KBM-7 (cell line): ENCODE measurements at places on chromosomes 1 and 21.

- no peak for DNase-seq
Observed at GRCh38 chr1:159204161-159205141, at the start of gene ACKR1. ACKR1 (plus strand) TSS chr1:159204875; CDS start chr1:159204960, 85 bp downstream.

DNA sequence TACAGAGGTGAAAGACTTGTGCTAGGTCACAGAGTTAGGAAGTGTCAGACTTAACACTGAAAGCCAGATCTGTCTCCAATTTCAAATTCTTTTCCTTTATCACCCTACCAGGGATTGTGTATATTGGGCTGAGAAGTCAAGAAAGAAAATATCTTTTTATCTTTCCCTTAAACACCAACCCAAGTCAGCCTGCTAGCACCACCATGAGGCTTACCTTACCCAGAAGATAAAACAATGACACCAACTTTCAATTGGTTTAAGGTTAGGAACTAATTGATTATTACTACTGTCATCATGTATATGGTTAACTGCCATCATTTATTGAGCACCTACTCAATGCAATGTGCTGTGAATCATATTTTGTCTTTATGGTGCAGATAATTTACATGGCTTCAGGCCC is 178.9 kb upstream of the FOXD3 start:
- DNase-seq: no peak

GRCh38 chr1:231045286-231045685 is 5.2 kb upstream of the FAM89A start:
- DNase-seq: no peak

DNA sequence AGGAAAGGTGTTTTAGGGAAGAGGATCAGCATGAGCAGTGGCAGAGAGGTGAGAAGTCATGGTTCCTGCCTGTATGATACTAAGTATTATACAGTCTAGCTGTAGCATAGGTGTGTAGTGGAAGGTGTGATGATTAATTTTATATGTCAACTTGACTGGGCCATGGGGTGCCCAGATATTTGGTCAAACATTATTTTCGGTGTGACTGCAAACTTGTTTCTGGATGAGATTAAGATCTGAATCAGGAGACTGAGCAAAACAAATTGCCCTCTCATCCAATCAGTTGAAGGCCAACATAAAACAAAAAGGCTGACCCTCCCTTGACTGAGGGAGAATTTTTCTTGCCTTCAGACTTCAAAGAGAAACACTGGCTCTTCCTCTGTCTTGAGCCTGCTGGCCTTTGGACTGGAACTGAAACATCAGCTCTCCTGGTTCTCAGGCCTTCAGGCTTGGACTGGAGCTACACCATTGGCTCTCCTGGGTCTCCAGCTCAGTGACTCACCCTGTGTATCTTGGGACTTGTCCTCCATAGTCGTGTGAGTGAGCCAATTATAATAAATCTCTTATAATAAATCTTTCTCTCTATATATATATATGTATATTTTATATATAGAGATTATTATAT is 6.8 kb upstream of the CDC42 start:
- DNase-seq: no peak

GRCh38 chr1:67608661-67609576 is 76.1 kb upstream of the GADD45A start:
- no peak for DNase-seq

- no peak for DNase-seq
Observed at GRCh38 chr1:204870160-204870912, at the start of gene NFASC. NFASC (plus strand) TSS chr1:204870862; CDS start chr1:204944316, 73,454 bp downstream.

GRCh38 chr21:41662761-41663160 is 104.1 kb downstream of the RIPK4 start:
- DNase-seq: no peak

GRCh38 chr1:78171736-78172590 is 126.2 kb downstream of the GIPC2 start:
- no peak for DNase-seq

DNA sequence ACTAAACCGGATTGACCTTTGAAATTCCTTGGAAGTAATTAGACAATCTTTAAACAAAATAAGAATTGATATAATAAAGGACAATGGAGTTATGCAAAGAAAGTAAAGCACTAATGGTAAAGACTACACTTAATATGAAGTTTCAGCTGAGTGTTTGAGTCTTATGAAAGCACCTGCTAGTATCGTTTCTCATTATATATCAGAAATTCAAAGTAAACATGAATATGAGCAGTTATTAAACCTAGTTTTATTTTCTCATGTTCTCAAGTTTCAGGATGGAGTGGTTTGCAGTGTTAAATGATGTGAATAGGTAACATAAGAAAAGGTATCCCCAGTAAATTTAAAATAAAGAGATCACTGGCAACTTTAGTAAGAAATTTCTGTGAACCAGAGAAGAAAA is 188.6 kb downstream of the ZP4 start:
- DNase-seq: no peak

DNA sequence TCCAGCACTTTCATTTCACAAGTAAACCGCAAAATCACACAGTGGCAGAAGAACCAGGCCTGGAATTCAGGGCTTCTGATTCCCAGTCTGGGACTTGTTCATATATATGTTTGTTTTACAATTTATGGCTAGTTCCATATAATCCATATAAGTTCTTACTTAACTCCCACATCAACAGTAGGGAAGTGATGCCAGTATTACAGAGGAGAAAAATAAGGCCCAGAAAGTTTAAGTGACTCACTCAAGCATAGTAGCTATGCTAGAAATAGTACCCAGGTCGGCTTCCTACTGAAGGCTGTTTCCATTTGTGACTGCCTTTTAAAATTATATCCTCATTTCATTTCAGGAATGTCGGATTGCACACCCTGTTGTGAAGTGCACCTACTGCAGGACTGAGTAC is 1.4 kb downstream of the FAM76A start:
- peak; percentile 11 for DNase-seq

DNA sequence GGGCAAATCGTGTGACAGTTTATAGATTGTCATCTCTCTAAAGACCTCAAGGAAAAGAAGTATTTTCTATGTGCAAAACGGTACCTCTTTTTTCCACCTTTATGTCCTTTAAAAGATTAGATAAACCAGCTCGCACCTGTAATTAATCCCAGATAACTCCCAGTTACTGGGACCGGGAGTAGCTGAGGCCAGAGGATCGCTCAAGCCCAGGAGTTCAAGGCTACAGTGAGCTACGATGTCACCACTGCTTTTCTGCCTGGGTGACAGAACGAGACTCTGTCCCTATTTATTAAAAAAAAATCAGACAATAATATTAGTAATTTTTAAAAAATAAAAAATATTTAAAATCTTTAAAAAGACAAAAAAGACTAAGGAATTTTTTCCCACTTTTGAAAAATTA is 141.4 kb downstream of the NR5A2 start:
- no peak for DNase-seq

- no peak for DNase-seq
Observed at GRCh38 chr1:245463392-245464165, 308.8 kb downstream of the KIF26B start.

DNA sequence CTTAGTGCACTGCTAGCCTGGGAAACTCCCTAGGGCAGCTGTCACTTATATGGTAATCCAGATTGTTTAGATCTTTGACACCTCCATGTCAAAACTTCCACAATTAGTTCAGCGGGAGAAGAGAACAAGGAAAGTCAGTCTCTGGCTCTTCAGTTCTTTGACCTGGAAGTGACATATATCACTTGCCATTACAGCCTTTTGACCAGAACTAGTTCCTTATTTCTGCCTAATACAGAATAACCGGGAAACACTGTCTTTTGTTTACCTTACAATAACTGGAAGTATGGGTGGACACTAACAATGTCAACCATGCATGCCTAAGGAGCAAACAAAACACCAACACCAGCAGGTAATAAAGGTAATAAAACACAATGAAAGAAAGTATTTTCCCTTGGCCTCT is 68.3 kb downstream of the C4BPA start:
- no peak for DNase-seq

GRCh38 chr1:231827337-231828105 is 200.9 kb downstream of the DISC1 start:
- DNase-seq: no peak

GRCh38 chr1:198101716-198102453 is 54.9 kb upstream of the NEK7 start:
- DNase-seq: peak; percentile 21

DNA sequence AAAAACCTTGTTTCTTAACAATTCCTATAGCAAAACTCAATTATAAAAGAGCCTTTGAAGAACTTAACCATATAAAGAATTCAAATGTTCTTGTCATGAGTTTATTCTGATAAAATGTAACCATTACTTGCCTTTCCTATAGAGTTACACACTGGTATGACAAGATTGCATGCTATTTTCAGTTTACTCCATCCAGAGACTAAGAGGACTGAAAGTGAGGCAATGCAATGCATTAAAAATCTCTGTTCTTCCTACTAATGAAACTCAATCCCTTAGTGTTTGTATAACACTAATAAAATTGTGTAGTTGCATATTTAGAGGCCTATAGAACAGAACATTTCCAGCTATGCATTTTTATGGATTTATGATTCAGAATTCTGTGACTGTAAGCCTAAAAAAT is 88.1 kb downstream of the COP1 start:
- no peak for DNase-seq

DNA sequence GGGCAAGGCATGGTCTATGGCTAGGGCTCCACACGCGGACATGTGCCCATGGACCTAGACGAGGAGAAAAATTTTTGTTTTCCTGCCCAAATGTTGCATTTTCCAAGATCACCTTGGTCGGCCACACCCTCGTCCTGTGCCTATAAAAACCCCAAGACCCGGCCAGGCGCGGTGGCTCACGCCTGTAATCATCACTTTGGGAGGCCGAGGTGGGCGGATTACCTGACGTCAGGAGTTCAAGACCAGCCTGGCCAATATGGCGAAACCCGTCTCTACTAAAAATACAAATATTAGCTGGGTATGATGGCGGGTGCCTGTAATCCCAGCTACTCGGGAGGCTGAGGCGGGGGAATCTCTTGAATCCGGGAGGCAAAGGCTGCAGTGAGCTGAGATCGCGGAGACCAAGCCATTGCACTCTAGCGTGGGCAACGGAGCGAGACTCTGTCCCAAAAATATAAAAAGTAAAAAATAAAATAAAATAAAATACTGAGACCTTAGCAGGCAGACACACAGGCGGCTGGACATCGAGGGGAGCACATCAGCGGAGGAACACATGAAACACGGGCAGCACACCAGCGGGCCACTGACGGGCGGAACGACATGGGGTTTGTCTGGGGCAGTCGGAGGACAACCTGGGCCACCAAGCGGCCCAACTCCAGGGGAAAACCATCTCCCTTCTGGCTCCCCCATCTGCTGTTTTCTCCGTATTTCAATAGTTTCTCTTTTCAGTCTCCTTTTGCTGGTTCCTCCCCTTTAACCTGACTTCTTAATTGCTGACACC is 60.7 kb upstream of the TBX15 start:
- no peak for DNase-seq

- DNase-seq: no peak
Observed at GRCh38 chr1:100506217-100506616, 31.7 kb upstream of the GPR88 start.

- DNase-seq: peak; percentile 55
Observed at GRCh38 chr1:207866471-207867135, 44.3 kb downstream of the CD34 start.

- DNase-seq: peak; percentile 91
Observed at GRCh38 chr1:154998818-154999570, 3.6 kb upstream of the ZBTB7B start.

GRCh38 chr1:186283374-186283773 is 91.7 kb downstream of the TPR start:
- DNase-seq: no peak

DNA sequence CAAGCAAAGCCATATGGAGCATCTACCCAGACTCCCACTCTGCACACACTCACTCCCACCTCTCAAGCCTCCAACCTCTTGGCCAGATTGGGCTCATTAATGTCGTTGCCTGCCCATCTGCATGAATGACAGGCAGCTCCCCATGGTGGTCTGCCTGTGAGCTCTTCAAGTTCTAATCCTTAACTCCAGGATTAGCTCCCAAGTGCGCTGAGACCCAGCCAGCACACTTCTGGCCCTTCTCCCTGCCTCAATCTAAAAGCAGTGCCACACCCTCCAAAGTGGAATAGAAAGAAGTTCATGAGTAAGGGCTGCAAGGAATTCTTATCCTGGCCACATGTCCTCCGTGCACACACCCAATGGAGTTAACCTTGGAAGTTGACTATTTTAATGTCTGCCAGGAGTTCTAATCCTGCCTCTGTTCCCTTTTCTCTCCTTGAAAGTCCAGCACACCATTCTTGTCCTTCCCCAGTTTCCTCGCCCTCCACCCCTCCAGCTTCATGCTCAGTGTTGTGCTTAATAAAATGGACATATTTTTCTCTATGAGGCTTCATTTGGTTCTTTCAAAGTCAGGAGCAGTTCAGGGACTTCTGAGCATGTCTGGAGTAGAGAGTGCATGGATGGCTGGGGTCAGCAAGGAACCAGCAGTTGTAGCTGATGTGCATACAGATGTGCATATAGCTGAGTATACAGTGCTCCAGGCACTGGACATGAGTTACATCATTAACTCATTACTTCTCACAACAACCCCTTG is 30.1 kb downstream of the CAMK1G start:
- no peak for DNase-seq

- no peak for DNase-seq
Observed at GRCh38 chr1:81799939-81800694, 617 bp upstream of the ADGRL2 start.

GRCh38 chr1:234980645-234981396 is 147.8 kb downstream of the TOMM20 start:
- DNase-seq: peak; percentile 98

- peak; percentile 65 for DNase-seq
Observed at GRCh38 chr1:3775490-3776230, 3.1 kb downstream of the SMIM1 start.

DNA sequence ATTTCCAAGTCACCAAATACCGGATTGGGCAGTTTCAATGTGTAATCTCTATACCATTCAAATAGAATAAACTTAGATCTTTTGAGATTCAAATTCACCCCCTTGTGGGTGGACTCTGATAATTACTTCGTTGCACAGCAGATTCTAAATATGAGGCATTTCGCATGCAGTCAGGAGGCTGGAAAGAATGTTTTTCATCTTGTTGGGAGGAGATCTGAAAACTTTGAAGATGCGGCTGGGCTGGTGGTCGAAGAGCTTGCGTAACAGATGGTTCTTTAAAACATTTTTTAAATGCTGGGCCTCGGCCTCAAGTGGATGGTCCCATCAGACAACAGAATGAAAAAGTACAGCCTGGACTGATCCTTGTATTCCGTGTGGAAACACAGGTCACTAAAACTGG is 10.4 kb downstream of the NR5A2 start:
- no peak for DNase-seq

GRCh38 chr1:217393896-217394295 is 237.0 kb downstream of the GPATCH2 start:
- DNase-seq: no peak

DNA sequence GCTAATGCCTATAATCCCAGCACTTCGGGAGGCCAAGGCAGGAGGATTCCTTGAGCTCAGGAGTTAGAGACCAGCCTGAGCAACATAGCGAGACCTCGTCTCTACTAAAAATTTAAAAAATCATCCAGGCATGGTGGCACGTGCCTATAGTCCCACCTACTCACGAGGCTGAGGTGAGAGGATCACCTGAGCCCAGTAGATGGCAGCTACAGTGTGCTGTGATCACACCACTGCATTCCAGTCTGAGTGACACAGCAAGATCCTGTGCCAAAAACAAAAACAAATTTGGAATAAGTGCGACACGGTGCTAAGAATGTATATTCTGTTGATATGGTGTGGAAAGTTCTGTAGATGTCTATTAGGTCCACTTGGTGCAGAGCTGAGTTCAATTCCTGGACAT is 15.1 kb downstream of the USP33 start:
- DNase-seq: no peak
